ENCODE measurements at places on chromosomes 2 and 18.
A peak's percentile ranks its signal among the peaks of the same experiment; 100 is the strongest.

DNA sequence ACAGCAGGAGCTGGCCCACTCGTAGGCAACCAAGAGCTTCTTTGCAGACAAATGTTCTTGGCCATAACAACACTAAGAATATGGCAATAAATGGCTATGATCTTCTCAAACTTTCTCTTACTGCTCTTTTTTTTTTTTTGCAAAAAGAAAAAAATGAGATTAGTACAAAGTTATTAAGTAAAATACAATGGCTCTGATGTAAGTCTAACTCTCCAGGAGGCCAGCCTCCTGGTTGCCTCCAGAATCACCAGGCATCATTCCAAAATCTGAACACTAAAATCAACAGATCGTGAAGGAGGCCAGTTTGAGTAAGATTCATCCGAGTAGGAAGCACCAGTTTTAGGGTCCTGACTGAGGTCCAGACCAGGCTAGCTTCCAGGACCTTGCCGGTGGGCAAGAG is 20.8 kb upstream of the FIGN start:
- H3K4me3 ChIP-seq = no peak overlapping the region
- H3K36me3 ChIP-seq = no peaks in the 10 kb centered on the region
- no peaks in the 10 kb centered on the region for H3K4me1 ChIP-seq
- peaks cover 3% of the 10 kb centered on the region for H3K27me3 ChIP-seq

DNA sequence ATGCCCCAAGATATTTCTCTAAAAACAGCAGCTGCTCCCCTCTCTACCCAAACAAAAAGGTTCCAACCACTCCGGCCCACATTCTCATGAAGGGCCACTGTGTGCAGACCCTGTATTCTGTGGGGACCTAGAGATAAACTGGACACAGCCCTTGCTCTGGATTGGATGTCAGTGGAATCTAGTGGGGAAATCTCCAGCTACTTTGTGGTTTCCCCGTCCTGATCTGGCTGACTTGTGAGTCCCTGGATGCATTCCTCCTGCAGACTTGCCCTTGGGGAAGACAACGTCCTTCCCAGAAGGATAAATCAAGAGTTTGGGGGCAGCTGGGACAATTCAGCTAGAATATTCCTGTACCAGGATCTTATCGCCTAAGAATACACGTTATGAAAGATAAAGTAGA is 151.1 kb downstream of the FSHR start:
- peaks cover 4% of the 10 kb centered on the region for H3K27me3 ChIP-seq
- no peak overlapping the region for H3K27ac ChIP-seq
- no peak overlapping the region for H3K4me3 ChIP-seq
- no peaks in the 10 kb centered on the region for H3K36me3 ChIP-seq

DNA sequence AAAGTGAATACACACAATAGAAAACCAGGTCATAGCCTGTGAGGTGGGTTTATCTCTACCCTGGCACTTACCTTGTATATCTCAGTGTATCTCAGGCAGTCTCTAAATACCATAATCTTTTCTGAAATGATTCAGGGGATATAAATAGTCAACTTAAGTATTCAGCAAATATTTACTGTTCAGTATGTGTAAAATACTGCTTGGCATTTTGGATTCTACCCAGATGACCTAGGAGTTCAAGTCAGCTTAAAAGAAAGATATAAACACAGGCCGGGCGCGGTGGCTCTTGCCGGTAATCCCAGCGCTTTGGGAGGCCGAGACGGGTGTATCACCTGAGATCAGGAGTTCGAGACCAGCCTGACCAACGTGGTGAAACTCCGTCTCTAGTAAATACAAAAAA is 23.8 kb downstream of the GRHL1 start:
- H3K4me3 ChIP-seq = no peak overlapping the region
- no peaks in the 10 kb centered on the region for H3K36me3 ChIP-seq
- DNase-seq = no peak
- peaks cover 47% of the 10 kb centered on the region for H3K4me1 ChIP-seq
- no peak overlapping the region for H3K27ac ChIP-seq

DNA sequence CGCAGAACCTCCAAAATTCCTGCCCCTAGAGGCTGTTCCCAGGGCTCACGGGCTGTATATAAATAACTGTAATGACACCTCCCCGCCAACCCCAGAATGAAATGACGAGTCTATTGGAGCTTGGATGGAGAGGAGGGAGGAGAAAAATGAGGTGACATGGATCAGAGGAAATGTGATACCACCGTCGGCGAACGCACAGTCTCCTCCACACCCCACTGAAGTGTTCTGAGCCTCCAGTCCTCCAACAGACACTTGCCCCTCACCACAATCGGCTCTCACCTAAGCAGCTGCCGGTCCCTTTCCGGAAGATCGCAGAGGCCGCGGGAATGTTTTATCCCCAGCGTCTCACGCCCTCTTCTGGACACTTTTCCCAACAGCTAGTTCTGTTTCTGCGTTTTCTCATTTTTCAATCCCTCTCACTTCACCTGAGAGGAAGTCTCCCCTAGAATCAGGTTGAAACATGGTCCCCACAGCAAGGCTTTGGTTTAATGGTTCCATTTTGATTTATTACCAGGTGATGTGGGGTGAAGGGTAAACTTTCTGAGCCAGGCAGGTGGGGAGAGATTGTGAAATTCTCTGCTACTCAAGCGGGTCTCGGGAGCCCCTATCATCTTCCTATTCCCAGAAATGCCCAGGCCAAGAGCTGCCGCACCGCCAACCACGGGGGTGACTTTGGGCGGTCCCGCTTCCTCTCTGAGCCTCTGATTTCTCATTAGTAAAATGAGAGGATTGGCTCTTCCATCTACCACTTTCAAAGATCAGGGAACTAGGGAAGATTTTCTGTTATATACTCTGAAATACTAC is 9.1 kb upstream of the MYO5B start:
- DNase-seq = peak; percentile 65
- H3K4me1 ChIP-seq = peaks cover 28% of the 10 kb centered on the region
- no peaks in the 10 kb centered on the region for H3K36me3 ChIP-seq
- H3K4me3 ChIP-seq = peak overlapping the region; percentile 35

- H3K27me3 ChIP-seq = peaks cover 53% of the 10 kb centered on the region
- H3K4me1 ChIP-seq = peaks cover 37% of the 10 kb centered on the region
- DNase-seq = peak; percentile 54
- no peak overlapping the region for H3K27ac ChIP-seq
Observed at GRCh38 chr18:24014986-24015638, 558 bp downstream of the TTC39C start.

- no peak overlapping the region for H3K27ac ChIP-seq
- H3K36me3 ChIP-seq = no peaks in the 10 kb centered on the region
- no peaks in the 10 kb centered on the region for H3K4me1 ChIP-seq
- H3K4me3 ChIP-seq = no peak overlapping the region
Observed at GRCh38 chr2:100624536-100624935, 61.7 kb downstream of the PDCL3 start.

- H3K36me3 ChIP-seq = peaks cover 19% of the 10 kb centered on the region
- DNase-seq = no peak
- H3K27me3 ChIP-seq = peaks cover 3% of the 10 kb centered on the region
- peaks cover 9% of the 10 kb centered on the region for H3K4me1 ChIP-seq
Observed at GRCh38 chr2:112032689-112033465, 22.2 kb upstream of the TMEM87B start.

DNA sequence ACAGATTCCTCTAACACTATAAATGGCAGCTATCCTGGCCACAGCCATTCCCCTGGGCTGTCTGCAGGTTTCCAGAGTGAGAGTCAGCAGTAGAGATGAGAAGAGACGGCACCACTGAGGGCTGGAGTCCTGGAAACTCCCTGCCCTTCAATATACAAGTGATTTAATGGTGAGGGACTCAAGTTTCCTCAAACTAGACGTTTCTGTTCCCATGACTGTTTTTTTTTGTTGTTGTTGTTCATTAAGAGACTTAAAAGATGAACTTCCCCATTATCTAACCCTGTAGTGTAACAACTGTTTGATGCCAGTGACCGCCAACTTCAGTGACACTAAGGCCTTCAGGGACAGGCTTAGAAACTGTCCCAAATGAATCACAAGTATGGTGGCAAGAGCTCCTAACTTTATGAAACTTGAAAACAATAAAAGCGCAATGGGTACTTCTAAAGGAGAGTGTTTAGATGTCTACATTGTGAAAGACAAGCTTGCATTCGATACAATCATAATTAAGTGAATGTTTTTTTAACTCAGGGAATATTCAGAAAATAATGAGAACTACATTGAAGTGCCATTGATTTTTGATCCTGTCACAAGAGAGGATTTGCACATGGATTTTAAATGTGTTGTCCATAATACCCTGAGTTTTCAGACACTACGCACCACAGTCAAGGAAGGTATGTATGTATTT is 34.0 kb downstream of the IL1R2 start:
- no peak for DNase-seq
- peaks cover 59% of the 10 kb centered on the region for H3K4me1 ChIP-seq
- H3K36me3 ChIP-seq = peaks cover 5% of the 10 kb centered on the region
- H3K27ac ChIP-seq = peak overlapping the region; percentile 11
- peaks cover 3% of the 10 kb centered on the region for H3K27me3 ChIP-seq

GRCh38 chr18:25332002-25332401 is 20.0 kb downstream of the ZNF521 start:
- peaks cover 63% of the 10 kb centered on the region for H3K4me1 ChIP-seq
- no peaks in the 10 kb centered on the region for H3K27me3 ChIP-seq
- H3K27ac ChIP-seq = no peak overlapping the region
- no peak overlapping the region for H3K4me3 ChIP-seq
- no peak for DNase-seq

- peaks cover 5% of the 10 kb centered on the region for H3K4me1 ChIP-seq
- H3K27ac ChIP-seq = no peak overlapping the region
- peaks cover 4% of the 10 kb centered on the region for H3K27me3 ChIP-seq
- DNase-seq = no peak
- H3K4me3 ChIP-seq = no peak overlapping the region
Observed at GRCh38 chr2:40401896-40402295, 50.0 kb downstream of the SLC8A1 start.

- no peak for DNase-seq
- H3K27ac ChIP-seq = peak overlapping the region; percentile 3
- no peaks in the 10 kb centered on the region for H3K36me3 ChIP-seq
- H3K27me3 ChIP-seq = peaks cover 9% of the 10 kb centered on the region
- H3K4me3 ChIP-seq = no peak overlapping the region
Observed at GRCh38 chr2:238787501-238787900, 60.4 kb upstream of the TWIST2 start.

- peaks cover 3% of the 10 kb centered on the region for H3K27me3 ChIP-seq
- DNase-seq = no peak
- no peak overlapping the region for H3K4me3 ChIP-seq
Observed at GRCh38 chr2:35784777-35785176, 570.8 kb upstream of the CRIM1 start.

DNA sequence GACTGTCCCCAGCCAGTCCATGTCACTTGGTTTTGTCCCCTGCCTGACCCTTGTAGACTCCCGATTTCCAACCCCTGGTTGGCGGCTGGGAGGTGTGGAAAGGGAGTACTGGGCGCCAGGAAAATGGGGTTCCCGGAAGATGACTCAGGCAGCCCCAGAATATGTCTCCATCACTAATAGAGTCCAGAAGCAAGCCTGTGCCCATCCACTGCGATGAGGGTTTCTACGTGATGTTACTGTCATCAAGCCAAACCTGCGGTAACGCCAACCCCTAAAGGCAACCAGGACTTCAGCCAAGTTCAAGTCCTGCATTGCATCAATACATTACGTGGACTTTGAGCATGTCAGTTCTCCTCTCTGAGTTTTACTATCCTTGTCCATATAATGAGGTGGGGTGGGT is 62.0 kb upstream of the TAF1B start:
- no peak for DNase-seq
- no peak overlapping the region for H3K27ac ChIP-seq
- H3K27me3 ChIP-seq = peaks cover 4% of the 10 kb centered on the region
- H3K4me3 ChIP-seq = no peak overlapping the region
- H3K4me1 ChIP-seq = peaks cover 36% of the 10 kb centered on the region

GRCh38 chr2:187686416-187687024 is 132.3 kb upstream of the TFPI start:
- no peak for DNase-seq
- no peak overlapping the region for H3K27ac ChIP-seq
- H3K4me3 ChIP-seq = no peak overlapping the region
- H3K4me1 ChIP-seq = no peaks in the 10 kb centered on the region
- no peaks in the 10 kb centered on the region for H3K36me3 ChIP-seq

GRCh38 chr2:69843993-69844392 is 14.5 kb downstream of the GMCL1 start:
- no peaks in the 10 kb centered on the region for H3K27me3 ChIP-seq
- peaks cover 54% of the 10 kb centered on the region for H3K36me3 ChIP-seq
- DNase-seq = no peak
- H3K27ac ChIP-seq = no peak overlapping the region

GRCh38 chr2:119897736-119898395 is 115.0 kb upstream of the EPB41L5 start:
- DNase-seq = no peak
- no peak overlapping the region for H3K4me3 ChIP-seq
- peaks cover 41% of the 10 kb centered on the region for H3K36me3 ChIP-seq
- H3K27ac ChIP-seq = no peak overlapping the region
- no peaks in the 10 kb centered on the region for H3K4me1 ChIP-seq
- no peaks in the 10 kb centered on the region for H3K27me3 ChIP-seq

DNA sequence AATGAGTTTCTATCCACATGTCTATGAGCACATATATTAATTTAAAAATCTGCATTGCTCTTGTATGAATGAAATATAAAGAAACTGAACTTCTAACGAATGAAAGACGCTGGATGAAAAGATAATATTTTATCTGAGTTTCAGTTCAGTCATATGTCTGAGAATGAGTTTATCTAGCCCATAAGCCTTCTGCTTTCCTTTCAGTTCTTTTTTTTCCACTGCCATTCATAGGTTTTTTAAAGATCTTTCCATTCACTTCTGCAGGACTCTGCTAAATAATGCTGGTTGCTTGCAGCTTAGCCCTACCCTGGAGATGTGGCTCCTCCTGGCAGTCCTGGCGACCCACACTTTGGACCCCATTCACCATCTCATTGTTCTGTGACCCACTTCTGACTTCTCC is 109.0 kb downstream of the BCL2 start:
- no peak overlapping the region for H3K27ac ChIP-seq
- peaks cover 48% of the 10 kb centered on the region for H3K4me1 ChIP-seq
- H3K36me3 ChIP-seq = peaks cover 11% of the 10 kb centered on the region
- peaks cover 11% of the 10 kb centered on the region for H3K27me3 ChIP-seq
- no peak for DNase-seq

- no peak for DNase-seq
- peaks cover 21% of the 10 kb centered on the region for H3K4me1 ChIP-seq
- H3K36me3 ChIP-seq = peaks cover 8% of the 10 kb centered on the region
Observed at GRCh38 chr2:217366266-217366895, 506.5 kb upstream of the TNP1 start.

DNA sequence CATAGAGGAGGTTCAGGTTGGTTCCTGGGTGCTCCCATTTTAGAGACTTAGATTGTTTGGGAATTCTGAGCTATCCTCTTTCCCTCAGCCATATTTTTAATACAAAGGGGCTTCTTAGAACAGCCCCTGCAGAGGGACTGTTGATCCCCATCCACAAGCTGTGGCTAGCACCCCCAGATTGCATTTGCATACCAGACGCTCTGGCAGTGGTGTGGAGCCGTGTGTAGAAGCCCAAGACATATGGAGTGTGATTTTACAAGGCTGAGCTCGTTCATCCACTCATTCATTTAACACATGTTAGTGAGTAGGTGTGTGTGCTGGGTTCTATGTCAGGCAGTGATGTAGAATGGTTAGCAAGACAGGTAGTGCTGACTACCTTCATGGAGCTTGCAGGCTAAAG is 166.7 kb upstream of the BOD1L2 start:
- no peaks in the 10 kb centered on the region for H3K27me3 ChIP-seq
- no peak overlapping the region for H3K27ac ChIP-seq
- H3K4me3 ChIP-seq = no peak overlapping the region
- no peaks in the 10 kb centered on the region for H3K36me3 ChIP-seq
